Lower leg skin (tissue), 4 donors: ENCODE measurements at places on chromosomes 11 and 22.

DNA sequence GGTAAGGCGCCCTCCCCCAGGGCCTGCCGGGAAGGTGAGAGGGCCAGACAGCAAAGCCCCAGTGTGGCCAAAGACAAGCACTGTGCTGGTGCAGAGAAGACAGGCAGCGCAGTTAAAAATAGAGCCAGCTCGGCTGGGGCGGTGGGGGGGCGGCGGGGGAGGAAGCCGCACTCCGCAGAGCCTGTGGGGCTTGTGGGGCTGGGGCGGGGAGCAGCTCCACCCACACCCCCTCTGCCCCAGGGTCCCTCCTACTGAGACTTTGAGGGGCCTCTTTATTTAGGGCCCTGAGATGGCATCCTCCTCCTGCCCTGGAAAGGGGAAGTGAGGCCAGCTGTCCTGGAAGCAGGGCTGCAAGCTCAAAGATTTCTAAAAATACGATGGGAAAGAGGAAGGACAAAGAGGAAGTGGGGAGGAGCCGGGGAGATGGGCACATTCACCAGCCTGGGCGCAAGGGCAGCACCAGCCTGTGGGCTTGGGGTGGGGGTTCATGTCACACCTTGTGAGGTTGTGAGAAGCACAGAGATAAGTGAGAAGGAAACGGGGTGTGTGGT, 2.6 kb downstream of the CYTH4 start:
- DNase-seq: peak; percentile 56

- DNase-seq: no peak
These were observed 399.7 kb downstream of the BRD1 start for GRCh38 chr22:49427941-49428340.

- DNase-seq: no peak
These were observed 14.7 kb downstream of the GATD1 start for GRCh38 chr11:762421-763072.

- peak; percentile 74 for DNase-seq
These were observed 35.6 kb upstream of the TPBGL start for GRCh38 chr11:75204685-75205563.

- DNase-seq: peak; percentile 46
These were observed 39.0 kb downstream of the RTL6 start for GRCh38 chr22:44459041-44459440.
